ENCODE measurements at places on chromosomes 12 and 14. TPM values are rescaled to one million over a fixed set of nuclear protein-coding genes. Genes with fewer than 3 reads are reported as not detected.

- no peak overlapping the region for H3K4me3 ChIP-seq
- H3K36me3 ChIP-seq, result no peaks in the 10 kb centered on the region
- no peaks in the 10 kb centered on the region for H3K27me3 ChIP-seq
- H3K4me1 ChIP-seq, result no peaks in the 10 kb centered on the region
- no peak for DNase-seq
Measured at GRCh38 chr12:30329281-30329680, 366.4 kb downstream of the IPO8 start.

GRCh38 chr14:69428289-69428998, 30.0 kb downstream of the SLC39A9 start:
- no peaks in the 10 kb centered on the region for H3K27me3 ChIP-seq
- no peak overlapping the region for H3K4me3 ChIP-seq
- peaks cover 17% of the 10 kb centered on the region for H3K36me3 ChIP-seq
- H3K27ac ChIP-seq, result no peak overlapping the region

- H3K4me3 ChIP-seq, result no peak overlapping the region
- H3K27ac ChIP-seq, result no peak overlapping the region
- peaks cover 43% of the 10 kb centered on the region for H3K27me3 ChIP-seq
- H3K36me3 ChIP-seq, result no peaks in the 10 kb centered on the region
- no peak for DNase-seq
Measured at GRCh38 chr14:64701660-64702059, 2.6 kb upstream of the PLEKHG3 start.

DNA sequence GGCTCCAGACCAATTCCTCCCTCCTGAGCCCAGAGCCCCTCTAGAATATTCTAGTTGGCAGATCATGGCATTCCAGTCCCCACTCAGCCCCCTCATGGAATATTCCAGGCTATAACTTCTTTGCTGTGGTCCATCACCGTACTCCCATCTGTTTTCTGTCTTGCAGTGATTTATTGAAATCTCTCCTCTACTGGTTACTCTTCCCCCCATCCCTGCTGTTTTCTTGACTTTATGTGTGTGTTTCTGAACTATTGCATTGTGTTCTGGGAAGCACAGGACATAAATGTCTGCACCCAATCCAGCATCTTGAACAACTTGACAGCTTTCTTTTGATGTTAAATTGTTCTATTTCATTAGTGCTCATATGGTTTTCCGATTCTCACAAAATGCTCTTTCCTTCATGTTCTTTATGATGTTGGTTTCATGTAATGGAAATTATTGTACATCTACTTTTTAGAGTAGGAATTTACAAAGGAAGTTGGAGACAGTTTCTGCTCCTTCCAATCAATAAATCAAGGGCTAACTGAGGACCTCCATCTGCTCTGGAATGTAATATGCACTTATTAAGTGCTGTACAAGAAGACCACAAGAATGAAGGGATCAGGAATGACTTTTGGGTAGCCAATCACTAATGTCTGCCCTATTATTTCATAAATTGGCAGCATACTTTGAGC, 26.3 kb downstream of the PDE6H start:
- no peak overlapping the region for H3K4me3 ChIP-seq
- H3K36me3 ChIP-seq, result no peaks in the 10 kb centered on the region
- no peak for DNase-seq

DNA sequence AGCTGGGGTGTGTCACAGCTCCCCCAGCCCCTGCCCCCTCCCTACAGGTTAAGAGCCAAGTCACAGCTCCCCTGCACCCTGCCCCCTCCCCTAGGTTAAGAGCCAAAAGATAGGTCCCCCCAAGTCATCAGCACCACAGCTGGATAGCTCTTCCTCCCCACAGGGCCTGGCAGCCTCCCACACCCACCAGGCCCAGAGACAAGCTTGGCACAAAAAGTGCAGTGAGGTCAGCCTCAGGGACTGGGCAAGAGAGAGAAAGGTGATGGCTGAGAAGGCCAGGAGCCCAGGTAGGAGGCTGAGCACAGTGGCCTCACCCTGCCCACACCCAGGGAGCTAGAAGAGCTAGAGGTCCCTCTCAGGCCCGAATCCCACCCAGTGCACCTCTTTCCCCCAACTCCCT, 8.7 kb downstream of the ITGA7 start:
- no peaks in the 10 kb centered on the region for H3K27me3 ChIP-seq
- H3K4me1 ChIP-seq, result peaks cover under 1% of the 10 kb centered on the region
- H3K27ac ChIP-seq, result no peak overlapping the region
- H3K4me3 ChIP-seq, result no peak overlapping the region
- no peaks in the 10 kb centered on the region for H3K36me3 ChIP-seq

- no peak for DNase-seq
- H3K4me3 ChIP-seq, result no peak overlapping the region
- H3K27me3 ChIP-seq, result peaks cover 64% of the 10 kb centered on the region
- H3K36me3 ChIP-seq, result peaks cover 32% of the 10 kb centered on the region
- H3K4me1 ChIP-seq, result peaks cover 8% of the 10 kb centered on the region
Measured at GRCh38 chr12:122205053-122205925, 1.8 kb downstream of the B3GNT4 start.

GRCh38 chr14:88212691-88213090, 110.4 kb downstream of the KCNK10 start:
- no peaks in the 10 kb centered on the region for H3K36me3 ChIP-seq
- DNase-seq, result no peak
- H3K27ac ChIP-seq, result no peak overlapping the region
- no peak overlapping the region for H3K4me3 ChIP-seq
- no peaks in the 10 kb centered on the region for H3K4me1 ChIP-seq

GRCh38 chr12:45688183-45688582, 41.3 kb upstream of the ARID2 start:
- no peaks in the 10 kb centered on the region for H3K36me3 ChIP-seq
- no peaks in the 10 kb centered on the region for H3K4me1 ChIP-seq
- no peak overlapping the region for H3K4me3 ChIP-seq
- H3K27me3 ChIP-seq, result no peaks in the 10 kb centered on the region

DNA sequence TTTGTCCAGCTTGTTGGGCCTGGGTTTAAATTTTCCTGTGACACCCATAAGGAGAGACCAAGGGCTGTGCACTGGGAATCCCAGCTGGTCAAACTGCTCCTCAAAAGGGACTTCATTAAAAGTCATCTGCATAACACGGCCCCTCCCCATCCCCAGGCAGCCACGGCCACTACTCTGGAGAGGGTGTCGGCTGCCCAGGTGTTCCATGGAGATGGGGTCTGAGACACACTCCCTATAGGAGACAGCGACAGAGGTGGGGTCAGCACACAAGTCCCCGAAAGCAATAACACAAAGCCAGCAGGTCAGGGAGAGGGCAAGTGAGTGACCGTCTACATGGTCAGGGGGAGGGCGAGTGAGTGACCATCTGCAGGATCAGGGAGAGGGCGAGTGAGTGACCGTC, 75.6 kb upstream of the BCL11B start:
- no peaks in the 10 kb centered on the region for H3K4me1 ChIP-seq
- no peaks in the 10 kb centered on the region for H3K36me3 ChIP-seq
- no peak overlapping the region for H3K4me3 ChIP-seq
- H3K27me3 ChIP-seq, result no peaks in the 10 kb centered on the region

DNA sequence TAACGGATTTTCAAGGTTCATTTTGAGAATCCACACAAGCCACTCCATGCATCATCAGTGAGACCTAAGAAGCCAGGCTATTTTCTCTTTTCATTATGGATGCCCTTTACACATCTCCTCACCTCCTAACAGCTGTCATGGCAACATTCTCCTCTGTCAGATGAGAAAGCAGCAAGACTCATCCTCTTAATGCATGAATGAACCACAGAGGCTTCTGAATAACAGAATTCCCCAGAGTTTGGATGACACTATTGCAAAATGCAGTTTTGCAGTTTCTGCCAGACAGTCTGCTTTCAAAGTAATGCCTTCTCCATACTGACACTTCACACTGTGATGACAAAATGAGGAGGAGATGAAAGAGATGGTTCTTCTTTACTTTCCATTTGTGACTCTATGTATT, 286.7 kb upstream of the GRIP1 start:
- H3K4me3 ChIP-seq, result no peak overlapping the region
- H3K4me1 ChIP-seq, result peaks cover 2% of the 10 kb centered on the region
- no peak overlapping the region for H3K27ac ChIP-seq
- no peaks in the 10 kb centered on the region for H3K36me3 ChIP-seq

DNA sequence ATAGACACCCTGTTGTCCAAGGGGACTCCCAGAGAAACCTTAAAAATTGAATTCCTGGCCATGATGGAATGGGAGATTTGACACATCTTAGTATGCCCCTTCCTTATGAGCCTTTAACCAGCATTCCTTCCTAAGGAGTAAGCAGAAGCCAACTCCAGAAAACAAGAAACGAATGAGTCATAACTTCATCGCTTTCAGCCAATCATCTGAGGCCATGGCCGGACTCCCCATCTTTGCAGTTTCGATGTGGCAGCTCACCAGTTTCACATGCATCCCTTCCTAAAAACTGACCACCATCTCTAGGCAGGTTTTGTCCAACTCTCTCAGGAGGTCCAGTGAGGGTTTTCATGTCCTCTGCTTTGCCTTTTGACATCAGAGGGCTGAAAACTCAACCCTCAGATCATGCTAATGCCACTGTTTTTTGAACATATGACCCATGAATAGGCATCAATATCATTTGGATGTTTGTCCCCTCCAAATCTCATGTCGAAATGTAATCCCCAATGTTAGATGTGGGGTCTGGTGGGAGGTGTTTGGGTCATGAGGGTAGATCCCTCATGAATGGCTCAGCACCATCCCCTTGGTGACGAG, 19.9 kb downstream of the DAAM1 start:
- H3K27ac ChIP-seq, result no peak overlapping the region
- H3K4me1 ChIP-seq, result no peaks in the 10 kb centered on the region
- no peak overlapping the region for H3K4me3 ChIP-seq
- H3K36me3 ChIP-seq, result no peaks in the 10 kb centered on the region
- no peak for DNase-seq

KRT80 gene
- 4.8 TPM for polyA plus RNA-seq

OAS3 gene
- 10.2 TPM for polyA plus RNA-seq

PZP gene
- 0.21 TPM for polyA plus RNA-seq

PRR4 gene
- 6.4 TPM for polyA plus RNA-seq

GNB3 gene
- 1.3 TPM for polyA plus RNA-seq

CCDC92 gene
- 34.4 TPM for polyA plus RNA-seq

RAB3IP gene
- 25.8 TPM for polyA plus RNA-seq

GLIPR1L1 gene
- 0.05 TPM for polyA plus RNA-seq
